ENCODE measurements at places on chromosomes 12 and 14.
A peak's percentile ranks its signal among the peaks of the same experiment; 100 is the strongest.

GRCh38 chr14:82667501-82667900, 1133.8 kb upstream of the SEL1L start:
- peak; percentile 56 for DNase-seq

- no peak for DNase-seq
Measured at GRCh38 chr12:65845751-65846537, 21.7 kb downstream of the HMGA2 start.

- DNase-seq = no peak
Measured at GRCh38 chr14:103298620-103299019, 35.4 kb upstream of the EIF5 start.

DNA sequence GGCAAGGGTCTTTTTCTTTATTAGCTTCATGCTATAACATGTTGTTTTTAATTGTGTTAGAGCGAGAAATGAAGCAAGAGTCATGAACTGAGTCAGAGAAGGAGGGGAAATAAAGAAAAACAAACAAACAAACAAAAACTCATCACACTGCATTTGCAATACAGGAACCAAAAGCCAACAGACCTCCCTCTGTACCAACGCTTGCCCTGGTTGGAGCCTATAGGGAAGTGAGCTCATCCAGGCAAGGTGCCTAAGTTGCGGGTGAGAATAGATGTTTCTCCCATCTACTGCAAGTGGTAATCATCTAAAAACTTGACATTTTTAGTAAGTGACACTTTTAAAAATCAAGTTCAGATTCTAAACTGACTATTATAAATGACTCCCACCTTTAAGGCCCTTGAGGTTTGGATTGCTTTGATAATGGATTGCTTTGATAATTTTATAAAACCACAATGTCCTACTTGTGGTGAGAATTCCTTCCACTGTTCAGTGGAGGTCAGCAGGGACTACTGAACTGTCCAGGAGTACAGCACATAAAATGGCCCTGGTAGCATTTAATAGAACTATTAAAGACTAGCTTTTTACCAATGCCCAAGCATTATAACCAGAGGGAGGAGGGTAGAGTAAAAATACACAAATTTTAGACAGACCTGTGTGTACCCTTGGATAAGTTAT, 31.3 kb downstream of the SLC38A1 start:
- DNase-seq = no peak

DNA sequence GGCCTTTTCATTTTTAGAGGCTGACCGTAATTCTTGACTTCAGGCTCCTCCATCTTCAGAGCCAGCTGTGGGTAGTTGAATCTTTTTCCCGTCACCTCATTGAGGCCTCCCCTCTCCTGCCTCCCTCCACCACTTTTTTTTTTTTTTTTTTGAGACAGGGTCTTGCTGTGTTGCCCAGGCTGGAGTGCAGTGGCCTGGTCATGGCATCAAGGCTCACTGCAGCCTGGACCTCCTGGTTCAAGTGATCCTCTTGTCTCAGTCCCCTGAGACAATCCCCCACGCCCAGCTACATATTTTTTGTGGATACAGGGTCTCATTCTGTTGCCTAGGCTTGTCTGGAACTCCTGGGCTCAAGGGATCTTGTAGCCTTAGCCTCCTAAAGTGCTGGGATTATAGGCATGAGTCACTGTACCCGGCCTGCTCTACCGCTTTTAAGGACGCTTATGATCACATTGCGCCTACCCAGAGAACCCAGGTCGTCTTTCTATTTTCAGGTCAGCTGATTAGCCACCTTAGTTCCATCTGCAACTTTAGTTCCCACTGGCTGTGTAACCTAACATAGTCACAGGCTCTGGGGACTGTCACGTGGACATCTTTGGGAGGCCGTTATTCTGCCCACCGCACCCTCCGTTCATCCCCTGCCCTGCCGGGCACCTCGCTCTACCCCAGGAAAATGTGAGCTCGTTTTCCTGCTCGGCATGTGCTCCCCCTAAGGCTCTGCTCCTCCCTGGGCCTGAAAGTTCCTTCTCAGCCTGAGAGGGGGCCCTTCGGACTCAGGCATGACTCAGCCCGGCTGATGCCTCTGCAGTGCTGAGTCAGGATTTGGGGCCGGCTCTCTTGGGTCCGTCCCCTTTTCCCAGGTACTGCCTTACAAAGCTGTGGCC, 13.4 kb downstream of the TNFAIP2 start:
- DNase-seq = no peak

DNA sequence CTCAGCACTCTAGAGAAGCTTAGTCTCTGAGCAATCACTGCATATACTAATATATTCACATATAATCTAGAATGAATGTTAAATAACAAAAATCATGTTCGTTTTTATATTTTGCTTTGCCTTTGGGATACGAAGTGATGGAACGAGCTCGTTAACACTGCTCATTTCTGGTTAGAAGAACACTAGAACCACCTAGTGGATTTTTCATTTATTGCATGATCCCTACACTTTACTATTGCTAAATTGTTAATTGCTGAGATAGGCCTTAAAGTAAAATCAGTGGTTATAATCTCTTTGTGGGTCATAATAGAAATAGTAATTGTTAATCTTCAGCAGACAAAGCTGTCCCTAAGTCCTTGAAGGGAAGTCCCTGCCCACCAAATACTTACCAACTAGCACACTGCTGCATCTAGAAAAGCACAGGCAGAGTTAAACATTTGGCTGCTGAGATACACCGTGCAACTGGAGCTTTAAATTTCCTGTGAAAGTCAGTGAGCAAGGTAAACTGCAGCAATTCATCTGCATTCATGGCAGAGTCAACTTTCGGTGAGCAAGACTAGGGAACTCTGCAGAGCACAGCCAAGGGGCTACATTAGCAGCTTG, 353.7 kb downstream of the APAF1 start:
- no peak for DNase-seq

DNA sequence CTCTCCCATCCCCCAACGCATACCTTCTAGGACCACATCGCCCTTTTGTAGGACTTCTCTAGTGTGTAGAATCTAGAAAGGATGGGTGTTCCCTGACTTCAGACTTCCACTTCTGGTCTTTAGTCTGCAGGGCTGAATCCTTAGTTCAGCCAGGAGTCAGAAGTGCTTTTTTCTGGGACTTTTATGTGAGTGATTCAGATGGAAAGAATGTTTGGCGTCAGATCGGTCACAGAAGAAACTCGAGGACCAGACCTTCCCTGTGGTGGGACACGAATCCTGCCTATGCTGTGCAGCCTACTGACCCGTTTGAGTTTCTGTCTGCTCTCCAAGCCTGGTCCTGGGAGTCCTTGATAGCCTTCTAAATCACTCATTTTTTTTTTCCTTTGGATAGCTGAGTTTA, 165.4 kb upstream of the SSTR1 start:
- DNase-seq = no peak

GRCh38 chr14:52700701-52701172, 5.4 kb upstream of the ERO1A start:
- DNase-seq = peak; percentile 88

All from epithelial cell of prostate (primary cell).